ENCODE measurements at places on chromosomes 3 and 15. TPM values are rescaled to one million over a fixed set of nuclear protein-coding genes. Genes with fewer than 3 reads are reported as not detected.

The SNX22 gene
- 1.5 TPM for total RNA-seq

The DUOXA2 gene
- total RNA-seq: not detected

The IL17RB gene
- 0.83 TPM for total RNA-seq

The MOBP gene
- total RNA-seq: 0.02 TPM

The COL6A6 gene
- not detected for total RNA-seq

The ATP1B3 gene
- total RNA-seq: 204 TPM

The GPR62 gene
- total RNA-seq: not detected

The MLF1 gene
- 23.2 TPM for total RNA-seq

The ARL14 gene
- total RNA-seq: 1.3 TPM

The XCR1 gene
- total RNA-seq: not detected

The RPSA gene
- 2,543 TPM for total RNA-seq

The RGMA gene
- 0.39 TPM for total RNA-seq

The GOLGA8T gene
- total RNA-seq: 0.66 TPM

The LMAN1L gene
- total RNA-seq: not detected

The SLC28A2 gene
- not detected for total RNA-seq

The OR5H1 gene
- not detected for total RNA-seq

The TOP2B gene
- 61.8 TPM for total RNA-seq

The FGD5 gene
- not detected for total RNA-seq

The NCBP2 gene
- total RNA-seq: 49.0 TPM

The IGSF10 gene
- total RNA-seq: 0.55 TPM

The DOCK3 gene
- total RNA-seq: 0.43 TPM

The CCR9 gene
- not detected for total RNA-seq

The LRRN1 gene
- not detected for total RNA-seq

The SPESP1 gene
- total RNA-seq: not detected

The CAPN3 gene
- total RNA-seq: 0.21 TPM

The ERICH6 gene
- 0.07 TPM for total RNA-seq

The CLEC3B gene
- total RNA-seq: not detected

The FGF12 gene
- 0.38 TPM for total RNA-seq

The LSM3 gene
- total RNA-seq: 21.4 TPM

The LTF gene
- not detected for total RNA-seq

The ABI3BP gene
- 1.0 TPM for total RNA-seq

The STAB1 gene
- total RNA-seq: not detected

The CFAP91 gene
- 0.27 TPM for total RNA-seq

The RARRES1 gene
- 11.0 TPM for total RNA-seq

The ARHGEF26 gene
- 7.8 TPM for total RNA-seq

The CHRFAM7A gene
- total RNA-seq: 4.9 TPM

The ZPLD1 gene
- 0.05 TPM for total RNA-seq

The TBC1D2B gene
- total RNA-seq: 14.6 TPM

The TGM5 gene
- total RNA-seq: not detected

The GXYLT2 gene
- total RNA-seq: 1.5 TPM

The STAC gene
- total RNA-seq: 2.6 TPM

The LDHAL6B gene
- total RNA-seq: not detected

The ST8SIA2 gene
- total RNA-seq: 0.57 TPM

The RAB6B gene
- total RNA-seq: 2.4 TPM

The C2CD4A gene
- total RNA-seq: 0.02 TPM

The VEPH1 gene
- 0.07 TPM for total RNA-seq

The GREM1 gene
- total RNA-seq: 21.2 TPM

The ITIH3 gene
- not detected for total RNA-seq

The CYP11A1 gene
- total RNA-seq: not detected

The MUC20 gene
- total RNA-seq: 0.59 TPM

The IL16 gene
- total RNA-seq: not detected

The ISLR gene
- 0.41 TPM for total RNA-seq

The MYO5C gene
- 5.4 TPM for total RNA-seq

The ARGFX gene
- not detected for total RNA-seq

The SLC22A14 gene
- total RNA-seq: not detected

The AADAC gene
- total RNA-seq: 20.8 TPM

Measured in A549 treated with DMSO at 1 μM for 4 hours (cell line).